ENCODE measurements at places on chromosomes 5 and 9.

DNA sequence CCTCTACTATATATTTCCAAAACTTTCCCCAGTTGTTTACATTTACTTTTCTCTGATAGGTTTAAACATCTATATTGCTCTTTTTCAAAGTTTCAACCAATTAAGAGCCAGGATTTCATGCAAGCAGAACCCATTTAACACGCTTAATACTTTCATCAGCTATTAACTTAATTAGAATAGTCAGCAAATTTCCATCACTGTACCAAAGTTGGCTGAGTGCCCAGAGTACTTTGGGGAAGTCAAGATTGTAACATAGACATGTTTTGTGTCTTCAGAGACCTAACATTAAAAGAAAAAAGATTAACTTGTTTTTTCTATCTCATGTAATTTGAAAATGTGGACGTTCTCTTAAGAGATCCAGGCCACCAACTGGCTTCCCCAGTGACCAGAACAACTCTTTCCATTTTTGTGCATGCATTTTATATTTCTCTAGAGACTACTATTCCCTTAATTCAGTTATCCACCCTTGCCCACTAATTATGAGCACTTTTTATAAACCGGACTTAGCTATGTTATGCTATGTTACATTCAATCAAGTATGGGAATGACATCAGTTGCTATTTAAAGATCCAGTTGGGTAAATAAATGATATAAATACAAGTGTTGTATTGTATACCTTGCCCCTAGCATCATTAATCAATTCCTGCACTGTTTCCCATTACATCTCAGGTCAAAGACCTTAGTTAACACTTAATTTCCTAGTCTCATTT lies 478.1 kb upstream of the NMUR2 start:
- DNase-seq: no peak

- no peak for DNase-seq
Observed at GRCh38 chr9:98168941-98169488, 23.4 kb downstream of the CORO2A start.

- peak; percentile 66 for DNase-seq
Observed at GRCh38 chr9:34985311-34985899, 4.1 kb upstream of the DNAJB5 start.

DNA sequence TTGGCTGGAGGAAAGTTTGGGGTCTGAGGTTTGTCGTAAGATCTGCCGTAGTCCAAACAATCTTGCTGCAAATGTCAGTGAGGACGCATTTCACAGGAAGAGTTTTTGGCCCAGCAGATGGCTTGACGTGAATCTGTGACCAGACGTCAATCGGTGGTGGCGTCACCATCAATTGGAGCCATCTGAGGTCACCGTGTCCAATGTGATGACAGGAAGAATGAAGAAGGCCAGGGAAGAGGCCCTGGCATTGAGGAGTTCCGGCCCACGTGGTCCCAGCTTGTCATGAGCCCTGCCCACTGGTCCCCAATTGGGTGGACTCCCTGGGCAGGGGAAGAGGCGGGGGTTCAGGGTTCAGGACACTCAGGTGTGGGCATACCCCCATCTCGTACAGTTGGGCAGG lies 79.9 kb downstream of the OLFM1 start:
- no peak for DNase-seq

GRCh38 chr9:114083666-114084065 lies 5.6 kb upstream of the AMBP start:
- no peak for DNase-seq

- no peak for DNase-seq
Observed at GRCh38 chr5:157989296-157989695, 130.4 kb upstream of the CLINT1 start.

DNA sequence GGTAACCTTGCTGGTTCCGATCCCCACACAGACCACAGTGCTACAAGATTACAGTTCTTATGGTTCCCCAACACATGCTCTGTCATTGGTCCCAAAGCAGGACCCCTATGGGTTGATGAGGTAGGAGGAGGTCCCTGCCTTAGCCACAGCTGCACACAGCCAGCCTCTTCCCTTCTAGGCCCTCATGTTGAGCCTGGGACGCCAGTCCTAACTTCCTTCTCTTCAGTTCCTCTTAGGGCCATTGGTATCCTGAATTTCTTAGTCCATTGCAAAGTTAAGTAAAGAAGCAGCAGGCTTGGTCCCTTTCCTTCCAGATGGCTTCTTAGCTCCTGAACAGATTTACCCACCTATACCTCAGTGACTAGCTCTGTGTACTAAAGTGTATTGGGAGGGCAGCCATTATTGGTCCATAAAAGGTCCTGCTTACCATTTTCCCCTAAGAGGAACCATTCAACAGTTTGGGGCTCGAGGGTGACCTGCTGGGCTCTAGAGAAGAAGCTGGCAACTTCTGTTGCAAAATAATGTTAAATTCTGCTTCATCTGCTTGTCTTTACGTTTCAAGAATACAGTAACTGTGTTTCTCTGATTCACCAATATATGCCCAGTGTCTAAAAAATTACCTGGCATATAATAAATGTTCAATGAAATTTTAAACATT lies 50.2 kb downstream of the PDCD1LG2 start:
- DNase-seq: no peak
